ENCODE measurements at places on chromosomes 1 and 21. TPM values are rescaled to one million over a fixed set of nuclear protein-coding genes. Genes with fewer than 3 reads are reported as not detected.

- DNase-seq: no peak
Measured at GRCh38 chr1:185280589-185280988, 36.5 kb downstream of the IVNS1ABP start.

GRCh38 chr1:218775501-218776021, 398.1 kb upstream of the LYPLAL1 start:
- DNase-seq: peak; percentile 11

DNA sequence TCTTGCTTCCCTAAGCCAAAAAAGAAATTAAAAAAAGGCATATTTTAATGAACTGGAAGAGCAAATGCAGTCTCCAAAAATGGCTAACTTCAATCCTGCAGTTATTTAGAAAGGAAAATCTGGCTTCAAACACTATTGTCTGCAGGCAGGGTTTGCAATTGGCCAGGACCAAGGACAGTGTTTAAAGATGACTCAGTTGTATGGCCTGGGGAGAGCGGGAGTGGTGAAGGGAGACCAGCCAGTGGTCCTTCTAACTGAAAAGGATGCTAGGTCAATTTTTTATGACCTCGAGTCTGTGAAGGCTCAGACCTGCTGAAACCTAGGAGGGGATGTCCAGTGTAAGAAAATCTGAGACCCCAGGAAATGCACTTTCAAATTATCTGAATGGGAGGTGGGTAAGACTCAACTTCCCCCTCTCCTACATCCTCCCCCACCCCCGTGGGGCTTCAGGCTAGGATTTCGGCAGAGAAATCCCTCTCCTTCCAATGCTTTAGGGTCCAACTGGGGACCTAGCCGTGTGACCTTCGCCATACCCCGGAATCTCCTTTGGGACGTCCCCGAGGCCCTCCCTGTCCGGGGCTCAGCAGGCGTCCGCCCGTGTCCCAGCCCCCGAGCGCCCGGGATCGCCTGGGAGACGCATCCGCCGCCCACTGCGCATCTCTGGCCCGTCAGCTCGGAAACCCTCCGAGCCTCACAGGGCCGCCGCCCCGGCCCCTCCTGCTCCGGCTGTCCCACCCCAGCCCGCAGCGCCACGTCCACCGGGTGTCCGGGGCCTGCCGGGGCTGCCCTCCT, 602 bp upstream of the RIMKLA start:
- peak; percentile 51 for DNase-seq

GRCh38 chr1:25137106-25137505, 95.2 kb downstream of the SYF2 start:
- no peak for DNase-seq

- no peak for DNase-seq
Measured at GRCh38 chr1:109210058-109210457, 3.7 kb upstream of the SARS1 start.

- no peak for DNase-seq
Measured at GRCh38 chr1:27887215-27888021, 15.1 kb downstream of the THEMIS2 start.

DNA sequence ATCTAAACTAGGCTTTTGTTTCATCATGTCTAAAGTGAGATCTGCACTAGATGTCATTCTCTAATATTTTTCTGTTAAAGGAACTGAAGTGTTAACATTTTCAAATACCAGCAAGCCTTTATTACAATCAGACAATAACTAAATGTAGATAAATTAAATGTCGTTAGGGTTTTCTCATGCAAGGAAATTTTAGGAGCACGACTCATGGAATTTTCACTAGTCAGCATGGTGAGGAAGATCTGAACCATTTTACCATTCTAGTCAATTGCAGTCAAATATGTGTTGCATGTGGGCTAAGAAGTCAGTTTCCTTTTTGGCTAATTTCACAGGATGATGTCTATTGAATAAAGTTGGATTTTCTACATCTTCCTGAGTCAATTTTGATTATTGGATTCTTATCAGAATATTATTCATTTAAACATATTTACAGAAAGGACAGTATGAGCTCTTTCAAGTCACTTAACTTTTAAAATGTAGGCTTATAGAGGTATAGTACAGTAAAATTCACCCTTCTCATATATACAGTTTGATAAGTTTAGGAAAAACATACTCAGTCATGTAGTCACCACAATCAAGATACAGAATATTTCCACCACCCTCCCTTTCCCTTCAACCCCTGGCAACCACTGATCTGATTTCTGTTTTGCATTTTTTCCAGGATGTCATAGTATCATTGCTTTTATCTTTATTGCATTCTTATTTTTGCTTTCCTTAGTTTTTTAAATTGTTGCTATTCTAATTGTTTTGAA, 9.2 kb downstream of the GCSAML start:
- no peak for DNase-seq

DNA sequence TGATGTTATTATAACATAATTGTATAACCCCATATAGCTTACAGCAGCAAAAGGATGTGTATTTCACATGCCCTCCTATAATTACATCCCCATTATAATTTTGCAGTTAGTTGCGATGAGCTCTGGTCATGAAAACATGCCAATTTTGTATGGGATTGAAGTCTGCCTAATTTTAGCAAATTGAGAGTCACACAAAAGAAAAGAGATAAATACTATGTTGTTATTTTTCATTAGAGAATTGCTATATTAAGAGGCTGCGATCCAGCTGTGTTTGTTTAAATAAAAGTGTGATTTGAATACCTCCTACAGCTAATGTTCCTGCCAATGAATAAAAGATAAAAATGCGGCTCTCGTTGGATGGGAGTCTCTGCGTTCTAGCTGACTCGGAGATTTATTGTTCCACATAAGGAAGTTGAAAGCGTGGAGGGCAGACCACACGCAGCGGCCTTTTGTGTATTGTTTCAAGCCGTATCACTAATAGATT, 461.0 kb upstream of the NFIA start:
- DNase-seq: peak; percentile 47

Gene NBPF4
- not detected for total RNA-seq

GRCh38 chr21:46183910-46184624, at the start of gene SPATC1L:
Gene SPATC1L, minus strand, starts transcription at chr21:46184459. Its CDS starts 1,643 bp downstream, at chr21:46182816.
- DNase-seq: peak; percentile 86

Gene NUF2
- 134 TPM for total RNA-seq

DNA sequence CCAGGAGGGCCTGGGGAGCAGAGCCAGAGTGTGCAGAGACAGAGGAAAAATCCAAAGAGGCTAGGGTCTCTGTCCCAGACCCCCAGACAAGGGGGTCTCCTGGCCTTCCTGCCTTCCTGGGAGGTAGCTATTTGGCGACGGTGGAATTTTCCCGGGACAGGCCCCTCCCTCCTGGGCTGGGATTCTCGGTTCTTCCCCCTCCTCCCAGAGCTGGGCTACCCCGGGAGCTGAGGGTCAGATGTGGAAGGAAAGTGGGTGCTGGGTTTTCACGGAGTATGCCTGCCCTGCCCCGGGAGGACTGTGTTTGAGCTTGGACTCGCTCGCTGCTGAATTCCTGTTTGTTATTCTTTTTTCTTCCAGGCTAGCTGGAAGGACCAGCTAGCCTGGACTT, 759 bp downstream of the AMPD2 start:
- peak; percentile 46 for DNase-seq

DNA sequence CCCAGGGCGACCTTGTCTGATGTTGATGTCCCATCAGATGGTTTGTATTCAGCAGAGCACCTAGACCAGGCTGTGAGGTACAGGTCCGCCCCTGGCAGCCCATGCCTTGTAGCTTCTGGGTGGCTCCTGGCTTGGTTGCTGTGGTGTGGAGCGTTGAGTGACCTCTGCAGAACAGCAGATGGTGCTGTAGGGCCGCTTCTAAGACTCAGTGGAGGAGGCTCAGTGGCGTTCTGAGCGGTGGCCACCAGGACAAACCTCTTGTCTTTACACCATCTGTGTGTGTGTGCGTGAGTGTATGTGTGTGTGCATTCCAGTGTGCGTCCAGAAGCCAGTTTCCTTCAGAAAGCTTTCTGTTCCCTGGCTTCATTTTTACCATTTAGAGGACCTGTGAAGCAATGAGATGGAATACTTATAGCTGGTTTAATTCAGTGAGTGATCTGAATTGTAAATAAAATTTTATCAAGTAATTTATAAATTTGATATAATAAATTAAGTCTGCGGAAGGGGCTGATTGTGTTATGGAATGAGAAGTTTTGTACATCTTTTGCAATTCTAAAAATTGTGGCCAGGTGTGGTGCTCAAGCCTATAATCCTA, 66.1 kb downstream of the ADARB1 start:
- peak; percentile 94 for DNase-seq

Gene DISP1
- 9.2 TPM for total RNA-seq
